ENCODE measurements at places on chromosomes 12 and 14.

GRCh38 chr12:106519607-106520021 is 63.2 kb upstream of the RFX4 start:
- DNase-seq, result no peak

- no peak for DNase-seq
Observed at GRCh38 chr14:38366374-38366773, 110.5 kb upstream of the CLEC14A start.

GRCh38 chr12:52522346-52523011 is 2.3 kb upstream of the KRT5 start:
- peak; percentile 41 for DNase-seq

- DNase-seq, result no peak
Observed at GRCh38 chr14:73237219-73237785, at the start of gene PAPLN. TSS of gene PAPLN (plus strand) at chr14:73237506. CDS start at chr14:73239779, 2,273 bp downstream.

GRCh38 chr14:24252289-24253124 is 10.1 kb upstream of the TINF2 start:
- DNase-seq, result no peak

DNA sequence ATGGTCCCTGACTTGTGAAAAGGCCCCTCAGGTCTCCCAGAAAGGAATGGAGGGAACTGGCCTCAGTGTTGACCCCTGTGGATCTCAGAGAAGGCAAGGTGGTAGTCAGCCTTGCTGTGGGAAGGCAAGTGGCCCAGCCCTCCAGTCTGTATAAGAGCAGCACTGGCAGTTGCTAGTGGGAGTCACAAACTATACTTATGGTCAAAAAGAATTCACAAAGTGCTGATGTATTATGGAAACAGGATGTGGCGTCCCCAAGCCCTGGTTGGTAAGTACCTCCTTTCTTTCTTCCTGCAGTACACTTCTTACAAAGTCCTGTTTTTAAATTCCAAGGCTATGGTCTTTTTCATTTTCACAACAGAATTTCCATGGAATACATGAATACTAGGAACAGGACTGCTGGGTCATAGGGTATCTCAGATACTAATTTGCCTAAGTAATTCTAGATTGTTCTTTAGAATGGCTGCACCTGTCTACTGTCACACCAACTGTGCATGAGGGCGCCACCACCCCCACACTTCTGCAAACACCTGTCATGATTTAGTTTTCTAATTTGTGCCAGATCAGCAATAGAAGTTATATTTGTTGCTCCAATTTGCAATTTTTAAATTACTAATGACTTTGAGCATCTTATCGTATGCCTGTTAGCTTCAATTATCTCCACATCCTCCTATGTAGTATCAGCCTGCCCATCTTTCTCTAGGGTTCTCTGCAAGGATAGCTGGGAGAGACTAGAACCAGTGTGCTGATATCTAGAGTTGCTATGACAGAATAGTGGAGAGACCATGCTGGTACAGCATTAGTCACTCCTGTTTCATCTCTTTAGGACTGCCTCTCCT is 40.7 kb upstream of the TMEM263 start:
- DNase-seq, result no peak

DNA sequence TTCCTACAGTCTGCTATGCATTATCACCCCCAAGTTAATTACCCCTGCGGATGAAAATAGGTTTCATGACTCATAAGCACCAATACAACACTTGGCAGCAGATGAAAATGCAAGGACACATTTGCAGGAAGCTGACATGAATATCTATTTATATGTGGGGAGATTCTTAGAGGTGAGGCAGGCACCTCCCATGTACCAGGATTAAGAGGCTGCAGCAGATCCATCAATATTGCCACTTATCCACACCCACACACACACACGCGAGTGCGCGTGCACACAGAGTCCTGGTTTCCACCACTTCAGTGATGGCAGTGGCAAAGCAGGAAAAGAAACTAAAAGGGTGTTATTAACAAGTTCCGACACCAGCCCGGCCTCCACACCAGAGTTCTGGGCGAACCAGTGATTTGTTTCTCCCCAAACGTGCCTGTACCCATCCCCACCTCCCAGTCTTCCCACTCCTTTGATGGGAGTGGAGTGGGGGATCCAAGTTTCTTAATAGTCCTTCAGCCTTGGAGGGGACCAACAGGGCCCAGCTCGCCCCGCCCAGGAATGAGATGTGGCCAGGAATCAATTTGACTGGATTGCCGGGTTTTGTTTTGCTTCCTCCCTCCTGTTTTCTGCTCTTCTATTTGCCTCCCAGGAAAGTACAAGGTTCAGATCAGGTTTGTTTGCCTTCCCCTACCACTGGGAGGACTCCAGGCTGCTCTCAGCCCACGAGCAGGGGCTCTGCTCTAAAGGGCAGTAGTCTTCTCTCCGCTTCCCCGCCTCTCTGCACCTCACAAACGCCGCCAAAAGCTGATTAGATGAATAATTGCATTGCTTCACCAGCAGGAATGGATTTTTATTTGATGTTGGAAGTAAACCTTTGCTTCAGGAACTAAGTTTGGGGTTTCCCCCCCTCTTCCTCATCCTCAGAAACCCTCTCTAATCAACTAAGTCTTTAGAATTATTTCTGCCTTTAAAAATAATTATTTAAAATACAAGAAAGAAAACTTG is 5.2 kb downstream of the IRF2BPL start:
- DNase-seq, result peak; percentile 80

GRCh38 chr14:93067088-93067487 is 48.6 kb downstream of the ITPK1 start:
- DNase-seq, result no peak

DNA sequence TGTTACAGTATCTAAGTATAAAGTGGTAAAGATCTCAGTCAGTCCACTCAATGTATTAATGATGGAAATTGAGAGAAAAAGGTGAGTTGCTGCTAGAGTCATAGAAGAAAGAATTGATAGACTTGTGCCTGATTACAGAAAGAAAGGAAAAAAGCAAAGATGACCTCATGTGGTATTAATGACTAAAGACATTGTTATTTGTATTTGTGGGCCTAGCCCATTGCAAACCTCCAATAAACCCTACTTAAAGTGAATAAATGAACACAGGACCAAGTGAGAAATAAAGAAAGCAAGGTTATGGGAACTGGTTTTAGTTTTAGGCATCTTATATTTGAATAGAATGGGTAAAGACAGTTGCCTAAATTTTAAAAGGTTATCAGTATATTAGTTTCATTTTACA is 105.5 kb downstream of the SYT1 start:
- no peak for DNase-seq

DNA sequence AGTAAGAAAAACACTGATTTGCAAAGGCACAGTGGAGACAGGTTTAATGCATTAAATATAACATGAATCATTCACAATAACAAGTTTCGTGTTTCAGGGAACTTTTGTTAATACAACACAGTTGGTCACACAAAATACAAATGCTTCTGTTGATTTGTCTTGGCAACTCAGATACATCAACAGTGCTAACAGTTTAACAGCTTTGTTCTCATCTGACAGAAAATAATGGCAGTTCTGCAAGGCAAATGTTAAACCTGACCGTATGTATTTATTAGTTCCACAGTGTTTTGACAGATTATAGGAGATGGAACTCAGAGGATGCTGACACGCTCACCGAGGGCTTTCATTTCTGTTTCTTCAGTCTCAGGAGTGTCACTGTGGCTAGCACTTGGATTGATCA is 350.7 kb downstream of the PRKD1 start:
- DNase-seq, result no peak

GRCh38 chr12:109902891-109903418 is 2.9 kb downstream of the TCHP start:
- no peak for DNase-seq

DNA sequence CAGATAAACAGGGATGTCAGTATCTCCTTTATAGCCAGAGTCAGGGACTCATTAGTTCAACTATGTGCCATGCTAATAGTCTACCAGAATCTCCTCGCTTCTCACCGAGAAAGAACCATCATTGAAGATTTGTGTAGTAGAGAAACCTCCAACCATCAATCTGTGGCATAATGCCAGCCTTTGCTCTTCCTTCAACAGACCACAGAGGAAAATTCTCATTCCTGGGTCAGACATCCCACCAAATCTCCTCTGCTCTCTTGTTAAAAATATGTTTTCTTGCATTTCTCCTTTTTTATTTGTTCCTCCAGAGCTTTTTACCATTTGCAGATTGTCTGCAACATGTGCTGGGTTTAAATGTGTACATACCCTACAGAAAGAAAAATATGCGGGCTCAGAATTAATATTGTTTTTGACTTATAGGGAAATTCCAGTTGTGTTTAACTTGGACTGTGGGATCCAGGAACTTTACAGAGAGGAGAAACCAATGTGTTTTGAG is 64.9 kb downstream of the LLPH start:
- no peak for DNase-seq

GRCh38 chr14:90275820-90276219 is 19.5 kb downstream of the PSMC1 start:
- DNase-seq, result no peak

DNA sequence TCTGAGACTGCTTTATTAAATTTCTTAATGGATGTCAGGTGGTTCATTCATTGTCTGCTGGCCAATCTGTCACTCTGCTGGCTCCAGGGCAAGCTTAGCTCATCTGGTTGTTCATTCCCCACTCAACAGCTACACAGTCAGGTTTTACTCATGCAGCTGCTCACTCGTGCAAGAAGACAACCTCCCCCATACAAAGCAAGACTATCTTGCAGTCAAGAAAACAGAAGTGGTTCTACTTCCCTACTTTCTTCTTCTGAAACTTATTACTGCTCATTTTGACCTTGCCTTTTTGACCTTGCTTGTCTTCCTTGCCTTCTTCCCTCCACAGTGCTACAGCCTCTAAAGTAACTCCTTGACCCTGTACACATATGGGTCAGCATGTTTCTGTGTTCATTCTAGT is 277.9 kb downstream of the SSPN start:
- no peak for DNase-seq

DNA sequence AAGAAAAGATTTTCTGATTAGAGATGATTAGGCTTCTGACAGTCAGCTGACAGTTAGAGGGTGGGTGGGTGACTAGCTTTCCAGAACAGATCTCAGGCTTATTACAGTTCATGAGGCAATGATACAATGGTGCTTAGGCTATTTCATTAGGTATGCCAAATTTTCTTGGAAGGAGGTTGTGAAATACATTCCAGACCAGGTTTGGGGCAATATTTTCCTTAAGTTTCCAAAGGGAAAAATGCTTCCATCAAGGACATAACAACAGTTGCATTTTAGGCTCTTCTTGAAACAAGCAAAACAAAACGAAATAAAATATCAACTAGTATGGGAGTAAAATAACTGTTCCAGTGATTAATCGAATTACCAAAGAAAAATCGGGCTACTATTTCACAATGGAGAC is 59.3 kb upstream of the CNTN1 start:
- no peak for DNase-seq

- DNase-seq, result no peak
Observed at GRCh38 chr14:60273956-60274355, 24.9 kb downstream of the PPM1A start.

GRCh38 chr14:95409477-95410272 is 90.0 kb upstream of the CLMN start:
- no peak for DNase-seq

DNA sequence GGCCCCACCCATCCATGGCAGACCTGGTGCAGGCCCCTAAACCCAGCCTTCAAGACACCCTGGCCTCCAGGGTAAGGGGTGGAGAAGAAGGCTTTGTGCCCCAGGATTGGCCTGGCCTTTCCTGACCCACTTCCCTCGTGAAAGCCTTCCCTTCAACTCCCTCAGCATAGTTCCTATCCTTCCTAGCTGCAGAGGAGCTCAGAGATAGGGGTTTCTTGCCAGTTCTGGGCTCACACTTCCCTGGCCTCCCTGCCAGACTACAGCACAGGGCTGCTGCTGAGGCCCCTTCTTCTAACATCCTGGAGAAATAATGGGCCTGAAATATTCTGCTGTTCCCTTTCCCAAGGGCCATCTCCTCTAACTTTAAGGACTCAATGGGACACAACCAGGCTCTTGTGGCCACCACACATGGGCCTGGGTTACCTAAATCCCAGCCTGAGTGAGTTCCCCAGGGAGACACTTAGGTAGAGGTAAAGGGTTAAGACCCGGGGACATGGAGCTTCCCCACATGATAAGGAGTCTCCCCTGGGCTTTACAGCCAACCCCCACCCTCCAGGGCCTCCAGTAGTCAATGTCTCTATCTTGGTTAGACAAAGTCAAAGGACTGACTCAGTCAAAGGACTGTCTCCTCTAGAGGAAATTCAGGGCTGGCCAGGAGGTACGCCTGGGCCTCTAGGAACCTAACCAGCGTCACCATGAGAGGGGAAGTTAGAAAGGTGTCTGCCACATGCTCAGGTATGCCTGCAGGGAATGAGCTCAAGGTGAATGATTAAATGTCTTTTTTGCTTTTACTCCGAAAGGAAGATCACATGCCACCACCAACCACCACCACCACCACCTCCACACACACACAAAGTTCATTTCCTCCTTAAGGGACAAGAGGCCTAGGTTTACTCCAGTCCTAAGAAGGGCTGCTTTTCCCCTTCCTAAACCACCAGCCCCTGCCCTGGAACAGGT is 7.1 kb downstream of the ZFP36L1 start:
- peak; percentile 54 for DNase-seq

DNA sequence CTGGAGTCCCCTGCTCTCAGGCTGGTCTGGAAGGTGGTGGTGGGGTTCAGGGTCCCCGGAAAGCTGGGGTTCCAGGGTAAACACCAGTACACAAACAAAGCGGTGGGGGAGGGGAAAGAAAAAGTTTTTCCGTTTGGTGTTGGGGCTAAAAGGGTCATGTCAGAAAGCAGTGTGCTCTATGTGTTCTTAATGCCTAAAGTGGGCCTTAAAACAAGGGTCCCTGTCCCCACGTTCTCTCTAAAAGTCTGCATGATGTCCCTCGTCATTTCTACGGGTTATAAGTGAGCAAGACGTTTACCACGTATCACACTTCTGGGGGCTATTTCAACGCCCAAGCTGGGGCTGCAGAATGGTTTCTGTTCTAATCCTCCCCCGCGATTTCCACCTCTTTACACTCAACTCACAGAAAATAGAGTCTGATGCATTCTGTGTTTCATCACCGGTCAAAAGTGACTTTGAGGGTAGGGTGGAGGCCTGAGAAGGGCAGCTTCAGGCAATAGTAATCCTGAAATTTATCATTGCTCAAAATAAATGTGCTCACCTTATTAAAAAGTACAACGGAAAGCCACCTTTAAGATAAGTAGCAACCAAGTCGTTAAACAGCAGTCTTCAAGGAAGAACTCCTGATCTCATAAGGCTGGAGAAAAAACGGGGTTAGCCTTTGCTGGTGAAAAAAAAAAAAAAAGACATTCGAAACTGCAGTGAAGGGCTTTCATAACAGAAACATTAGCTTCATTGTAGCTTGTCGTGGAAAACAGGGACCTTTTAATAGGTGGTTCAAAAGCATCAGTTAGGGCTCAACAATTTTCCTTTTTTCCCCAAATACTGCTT is 63.9 kb upstream of the PTGR2 start:
- DNase-seq, result no peak

DNA sequence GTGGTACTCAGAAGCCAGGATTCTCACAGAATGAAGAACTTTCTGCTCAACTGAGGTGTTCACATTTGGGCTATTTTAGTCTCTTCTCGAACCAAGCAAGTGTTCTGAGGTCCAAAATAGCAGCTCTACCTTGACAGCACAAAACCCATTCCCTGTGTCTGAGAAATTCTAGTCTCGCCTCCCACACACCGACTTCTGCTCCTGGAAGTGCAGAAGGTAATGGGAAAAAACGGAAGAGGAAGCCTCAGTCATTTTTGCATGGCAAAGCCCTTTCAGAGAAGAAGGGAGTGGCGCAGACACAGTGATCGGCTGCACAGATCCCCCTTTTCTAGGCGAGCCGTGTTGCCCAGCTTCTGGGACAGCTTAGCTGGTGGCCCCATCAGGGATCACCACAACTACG is 31.2 kb upstream of the VPS33A start:
- no peak for DNase-seq

GRCh38 chr12:124432376-124432775 is 135.0 kb downstream of the NCOR2 start:
- no peak for DNase-seq

- DNase-seq, result no peak
Observed at GRCh38 chr12:68871396-68871795, 61.6 kb downstream of the CPM start.
